ENCODE measurements at places on chromosomes 6 and 20. TPM values are rescaled to one million over a fixed set of nuclear protein-coding genes. Genes with fewer than 3 reads are reported as not detected.
A peak's percentile ranks its signal among the peaks of the same experiment; 100 is the strongest.

Gene HACE1
- 5.8 TPM for total RNA-seq

DNA sequence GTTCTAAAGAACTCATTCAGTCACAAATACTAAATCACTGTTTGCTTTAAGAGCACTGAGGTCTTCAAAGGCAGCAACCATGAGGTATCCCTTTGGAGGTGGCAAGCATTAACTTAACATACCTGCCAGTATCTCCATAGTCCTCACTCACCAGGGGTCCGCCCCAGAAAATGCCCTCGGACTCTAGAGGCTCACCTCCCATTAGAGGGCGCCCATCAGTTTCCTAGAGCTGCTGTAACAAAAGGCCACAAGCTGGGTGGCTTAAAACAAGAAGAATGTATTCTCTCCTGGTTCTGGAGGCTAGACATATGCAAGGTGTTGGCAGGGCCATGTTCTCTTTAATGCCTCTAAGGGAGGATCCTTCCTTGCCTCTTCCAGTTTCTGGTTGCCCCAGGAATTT lies 12.0 kb upstream of the RNGTT start:
- DNase-seq, result no peak

GRCh38 chr6:149379977-149380376 lies 20.1 kb upstream of the SUMO4 start:
- DNase-seq, result no peak

Gene HLA-DPA1
- total RNA-seq, result 8.9 TPM

Gene BPIFA1
- total RNA-seq, result not detected

- DNase-seq, result peak; percentile 26
Observed at GRCh38 chr6:39684790-39685488, 40.3 kb downstream of the KIF6 start.

- no peak for DNase-seq
Observed at GRCh38 chr6:30156774-30157173, 4.2 kb downstream of the TRIM10 start.

Gene PRELID3B
- 87.6 TPM for total RNA-seq

DNA sequence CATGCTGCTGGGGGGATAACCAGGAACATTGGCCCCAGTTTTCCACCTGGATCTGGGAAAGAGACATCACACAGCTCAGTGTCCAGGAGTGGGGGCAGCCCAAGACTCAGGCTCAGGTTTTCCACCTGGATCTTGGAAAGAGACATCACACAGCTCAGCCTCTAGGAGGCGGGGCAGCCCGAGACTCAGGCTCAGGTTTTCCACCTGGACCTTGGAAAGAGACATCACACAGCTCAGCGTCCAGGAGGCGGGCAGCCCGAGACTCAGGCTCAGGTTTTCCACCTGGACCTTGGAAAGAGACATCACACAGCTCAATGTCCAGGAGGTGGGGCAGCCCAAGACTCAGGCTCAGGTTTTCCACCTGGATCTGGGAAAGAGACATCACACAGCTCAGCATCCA lies 361.6 kb downstream of the THBS2 start:
- DNase-seq, result no peak

DNA sequence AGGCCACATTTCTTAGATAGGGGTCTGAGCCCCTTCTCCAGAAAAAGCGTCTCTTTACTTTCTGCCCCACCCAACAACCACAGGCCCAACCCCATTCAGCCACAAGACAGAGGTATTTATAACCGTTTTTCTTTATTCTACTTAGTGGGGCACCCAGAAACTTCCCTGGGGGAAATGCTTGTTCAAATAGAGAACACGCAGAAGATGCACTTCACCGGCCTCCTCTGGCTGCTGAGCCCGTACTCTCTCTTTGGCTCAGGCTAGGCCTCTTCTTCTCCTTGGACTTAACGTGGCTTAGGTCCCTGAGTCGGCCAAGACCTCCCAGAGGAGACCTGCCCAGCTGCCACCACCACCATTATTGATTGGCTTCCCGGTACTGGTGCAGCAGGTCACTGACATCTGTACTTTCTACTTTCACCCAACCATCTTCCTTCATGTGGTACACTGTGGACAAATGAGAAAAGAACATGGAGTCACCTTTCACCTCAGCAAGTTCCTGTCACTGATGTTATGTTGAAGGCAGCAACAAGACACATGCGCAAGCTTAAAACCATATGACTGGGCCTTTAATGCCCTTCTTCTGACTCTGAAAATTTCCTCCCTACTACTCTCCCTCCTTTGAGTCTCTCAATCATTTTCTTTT lies 2.2 kb upstream of the TAP2 start:
- no peak for DNase-seq

Gene POM121L2
- total RNA-seq, result not detected

Gene OXT
- total RNA-seq, result not detected

Gene SRMS
- total RNA-seq, result not detected

DNA sequence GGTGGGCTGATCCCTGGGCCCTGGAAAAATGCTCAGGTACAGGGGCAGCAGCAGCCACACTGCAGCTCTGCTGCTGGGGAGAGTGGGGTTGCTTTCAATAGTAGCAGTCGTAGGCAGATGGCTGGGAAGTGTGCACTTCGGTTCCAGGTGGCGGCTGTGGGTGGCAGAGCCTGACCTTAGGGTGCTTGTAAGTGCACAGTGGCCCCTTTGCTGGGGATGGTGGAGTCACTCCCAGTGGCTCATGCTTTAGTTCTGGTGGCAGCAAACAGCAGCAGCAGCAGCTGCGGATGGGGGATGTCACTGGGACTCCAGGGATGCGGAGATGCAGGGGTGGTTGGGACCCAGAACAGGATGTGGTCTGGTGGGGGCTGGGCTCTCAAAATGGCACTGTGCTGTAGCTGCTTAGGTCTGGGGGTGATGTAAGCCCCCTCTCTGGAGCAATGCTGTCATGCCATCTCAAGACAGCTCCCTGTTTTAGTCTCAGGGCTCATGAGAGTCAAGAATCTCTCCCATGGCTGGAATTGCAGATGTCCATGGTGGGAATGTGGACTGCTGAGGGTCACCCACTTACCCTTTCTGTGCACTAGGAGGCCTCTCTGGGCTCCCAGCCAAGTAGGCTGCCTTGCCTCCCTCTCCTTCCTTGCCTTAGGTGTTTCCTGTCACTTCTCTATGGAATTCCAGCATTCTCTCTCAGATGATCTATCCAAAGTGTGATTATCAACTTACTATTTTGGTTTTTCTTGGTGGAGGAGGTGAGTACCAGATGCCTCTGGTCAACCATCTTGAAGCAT lies 146.7 kb upstream of the SLC22A23 start:
- DNase-seq, result peak; percentile 52

Gene IL20RA
- total RNA-seq, result not detected

DNA sequence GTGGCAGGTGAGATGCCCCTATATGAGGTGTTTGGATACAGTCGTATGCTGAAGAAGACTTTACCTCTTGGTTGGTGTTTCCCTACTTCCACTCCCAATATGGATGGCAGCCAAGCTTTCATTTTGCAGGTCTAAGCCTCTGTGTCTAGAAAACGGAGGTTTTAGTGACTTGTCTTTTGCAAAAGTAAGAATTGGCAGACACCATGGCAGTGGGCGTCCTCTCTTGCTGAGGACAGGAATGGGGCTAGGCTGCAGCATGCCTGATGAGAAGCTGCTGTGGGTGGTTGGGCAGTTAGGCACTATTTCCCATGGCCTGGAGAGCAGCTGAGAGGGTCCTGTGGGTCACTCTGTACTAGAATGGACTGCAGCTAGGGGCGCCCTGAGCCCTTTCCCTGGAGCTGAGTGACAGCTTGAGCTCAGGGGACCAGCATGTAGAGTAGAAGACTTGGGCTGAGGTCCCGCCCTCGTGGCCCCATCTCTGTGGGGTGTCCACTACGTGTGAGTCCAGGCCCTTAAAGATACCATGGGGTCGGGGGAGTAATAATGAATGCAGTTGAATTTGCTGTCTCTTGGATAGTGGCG lies 127.4 kb downstream of the CDH26 start:
- DNase-seq, result no peak

DNA sequence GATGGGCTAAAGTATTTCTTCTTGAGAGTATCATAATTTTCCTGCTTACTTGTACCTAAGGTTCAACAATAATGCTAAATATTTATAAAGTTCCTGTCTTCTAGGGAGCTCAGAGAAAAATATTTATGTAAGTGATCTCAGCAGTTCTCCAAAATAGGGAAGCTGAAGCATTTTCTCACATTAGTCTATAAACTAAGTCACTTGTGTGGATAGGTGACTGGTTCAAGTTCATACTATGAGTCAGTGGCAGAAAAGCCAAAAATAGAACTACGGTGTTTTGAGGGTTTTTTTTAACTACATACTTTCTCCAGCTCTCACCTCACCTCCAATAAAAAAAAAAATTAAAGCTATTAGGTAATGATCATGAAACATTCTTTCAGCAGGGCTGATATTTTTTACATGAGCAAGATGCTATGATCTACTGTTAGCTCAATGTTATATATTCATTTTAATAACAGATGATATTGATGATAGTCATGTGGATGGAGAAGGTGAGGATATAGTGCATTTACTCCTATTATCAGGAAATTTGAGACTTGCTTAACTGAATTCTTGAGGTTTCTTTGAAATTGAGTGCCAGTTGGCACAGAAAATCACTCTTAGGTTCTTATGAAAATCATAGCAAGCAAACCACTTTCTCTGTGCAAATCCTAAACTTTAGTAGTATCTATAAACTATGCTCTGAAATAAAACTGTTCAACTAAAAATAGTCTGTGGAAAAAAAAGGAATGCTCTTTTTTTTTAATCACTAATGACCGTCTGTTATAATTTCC lies 4.1 kb upstream of the MOXD1 start:
- DNase-seq, result peak; percentile 62

DNA sequence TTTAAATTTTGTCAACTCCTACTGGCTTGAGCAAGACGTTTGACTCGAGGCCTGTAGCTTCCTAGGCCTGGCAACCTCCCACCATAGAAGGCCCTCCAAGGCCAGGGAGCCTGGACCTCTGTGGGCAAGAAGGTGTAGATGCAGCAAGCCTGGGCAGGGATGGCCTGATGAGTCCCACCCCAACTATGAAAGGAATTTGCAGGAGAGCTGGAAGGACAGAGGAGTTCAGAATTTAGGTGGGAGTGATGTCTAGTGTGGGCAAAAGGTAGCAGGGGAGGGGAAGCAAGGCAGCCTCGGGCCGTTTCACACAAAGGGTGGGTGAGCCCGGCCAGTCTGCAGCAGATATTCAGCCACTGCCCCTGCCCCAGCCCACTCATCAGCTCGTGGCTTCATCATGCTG lies 245.2 kb downstream of the CDH26 start:
- DNase-seq, result peak; percentile 24

Gene LPA
- total RNA-seq, result not detected

GRCh38 chr6:168363811-168364792 lies 44.5 kb upstream of the DACT2 start:
- DNase-seq, result no peak

- no peak for DNase-seq
Observed at GRCh38 chr6:146335336-146335735, 208.3 kb upstream of the RAB32 start.

DNA sequence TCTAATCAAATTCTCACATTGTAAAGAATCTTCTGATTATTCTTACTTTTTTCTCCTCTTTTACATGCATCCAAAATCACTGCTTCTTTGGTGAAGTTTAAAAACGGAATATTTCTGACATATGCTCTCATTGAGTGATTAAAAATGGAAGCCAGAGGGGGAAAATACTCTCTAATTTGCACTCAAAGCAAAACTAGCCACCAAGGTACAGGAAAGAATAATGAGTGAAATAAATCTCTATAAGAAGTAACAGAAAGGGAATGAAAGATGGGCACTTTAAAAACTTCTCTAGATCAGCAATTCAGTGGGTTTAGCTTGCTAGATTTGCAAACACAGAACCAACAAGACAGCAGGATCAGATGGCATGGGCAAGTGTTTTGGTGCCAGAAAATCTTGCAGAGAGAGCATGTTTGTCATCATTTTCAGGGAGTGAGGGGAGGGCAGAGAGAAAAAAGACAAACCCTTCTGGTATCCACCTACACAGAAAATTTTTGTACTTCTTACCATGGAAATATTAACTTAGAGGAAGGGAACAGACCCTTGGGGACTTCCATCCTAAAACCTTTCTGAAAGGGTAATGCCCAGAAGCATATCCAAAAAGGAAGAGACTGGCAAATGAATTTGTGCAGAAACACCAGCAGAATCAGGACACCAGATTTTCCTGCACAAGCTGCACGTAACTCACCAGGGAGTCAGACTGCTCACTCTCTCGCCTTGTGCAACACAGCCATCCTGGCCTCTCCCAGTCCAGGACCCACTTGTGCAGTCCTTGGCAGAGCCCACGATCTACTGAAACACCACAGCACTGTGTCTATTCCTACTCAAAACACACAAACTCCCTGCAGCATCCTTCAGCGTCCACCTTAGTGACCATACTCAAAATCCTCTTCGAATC lies 270.2 kb upstream of the PRDM1 start:
- DNase-seq, result no peak

DNA sequence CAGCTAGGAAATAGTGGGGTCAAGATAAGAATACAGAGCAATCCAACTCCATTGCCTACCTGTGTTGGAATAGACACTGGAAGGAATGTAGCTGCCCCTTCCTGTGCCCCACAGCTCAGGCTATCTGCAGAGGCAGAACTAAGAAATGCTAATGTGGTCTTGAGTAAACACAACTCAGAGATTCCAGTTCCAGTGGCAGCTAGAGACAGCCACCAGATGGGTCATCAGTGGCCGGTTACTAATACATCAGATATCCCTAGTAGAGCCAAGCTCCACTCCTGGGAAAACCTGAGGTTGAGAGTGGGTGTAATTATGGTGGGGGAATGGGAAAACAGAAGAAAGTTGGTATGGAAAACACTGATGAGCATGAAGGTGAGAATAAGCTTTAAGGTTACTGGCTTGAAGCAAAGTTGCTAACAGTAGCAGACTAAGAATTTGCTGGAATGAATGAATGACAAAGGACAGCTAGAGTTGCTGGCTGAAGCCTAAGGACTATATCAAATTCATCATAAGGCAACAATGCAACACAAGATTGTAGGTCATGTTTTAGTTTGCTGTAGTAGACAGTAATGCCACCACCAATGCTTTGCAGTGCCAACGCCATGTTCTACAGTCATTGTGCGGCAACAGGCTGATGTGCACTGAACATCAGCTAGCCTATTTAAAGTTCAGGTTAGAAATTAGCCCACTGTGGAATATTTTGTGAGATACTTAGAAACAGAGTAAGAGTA lies 28.3 kb upstream of the FAM83C start:
- DNase-seq, result peak; percentile 94

DNA sequence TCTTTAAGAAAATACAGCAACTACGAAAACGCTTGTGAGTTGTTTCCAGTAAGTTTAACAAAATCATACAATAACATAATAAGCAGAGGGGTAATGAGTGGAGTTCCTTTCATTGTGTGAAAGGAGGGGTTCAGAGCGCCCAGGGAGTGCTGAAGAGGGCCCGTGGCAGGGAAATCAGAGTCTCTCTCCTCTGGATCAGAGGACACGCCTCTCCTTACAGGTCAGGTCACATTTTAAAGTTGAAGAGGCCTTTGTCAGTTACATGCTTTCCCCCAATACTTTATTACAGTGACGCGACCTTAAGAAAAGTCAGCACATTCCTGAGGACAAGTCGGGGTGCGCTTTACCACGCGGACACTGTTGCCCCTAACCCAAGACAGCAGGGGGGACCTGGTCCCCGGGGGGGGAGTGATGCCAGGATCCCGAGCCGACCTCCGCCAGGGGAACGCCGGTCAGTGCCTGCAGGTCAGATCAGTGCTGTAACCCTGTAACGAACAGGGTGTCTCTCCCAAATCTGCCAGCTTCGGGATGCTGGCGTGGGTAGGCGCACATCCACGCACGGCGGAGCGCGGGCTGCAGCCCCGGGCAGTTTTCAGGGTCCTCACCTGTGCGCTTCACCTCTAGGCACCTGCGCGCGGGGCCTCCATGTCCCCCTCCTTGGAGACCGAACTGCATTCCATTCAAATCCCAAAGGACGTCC lies 848 bp downstream of the DACT2 start:
- no peak for DNase-seq

Gene DEFB132
- not detected for total RNA-seq

Data from HT1080 (cell line).